ENCODE measurements at places on chromosomes 5 and 9.

DNA sequence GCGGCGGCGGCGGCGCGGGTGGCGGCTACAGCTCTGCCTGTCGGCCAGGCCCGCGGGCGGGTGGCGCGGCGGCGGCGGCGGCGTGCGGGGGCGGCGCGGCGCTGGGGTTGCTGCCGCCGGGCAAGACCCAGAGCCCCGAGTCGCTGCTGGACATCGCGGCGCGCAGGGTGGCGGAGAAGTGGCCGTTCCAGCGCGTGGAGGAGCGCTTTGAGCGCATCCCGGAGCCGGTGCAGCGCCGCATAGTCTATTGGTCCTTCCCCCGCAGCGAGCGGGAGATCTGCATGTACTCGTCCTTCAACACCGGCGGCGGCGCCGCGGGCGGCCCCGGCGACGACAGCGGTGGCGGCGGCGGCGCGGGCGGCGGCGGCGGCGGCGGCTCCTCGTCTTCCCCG lies 296 bp downstream of the ZSWIM6 start:
- no peak for DNase-seq

DNA sequence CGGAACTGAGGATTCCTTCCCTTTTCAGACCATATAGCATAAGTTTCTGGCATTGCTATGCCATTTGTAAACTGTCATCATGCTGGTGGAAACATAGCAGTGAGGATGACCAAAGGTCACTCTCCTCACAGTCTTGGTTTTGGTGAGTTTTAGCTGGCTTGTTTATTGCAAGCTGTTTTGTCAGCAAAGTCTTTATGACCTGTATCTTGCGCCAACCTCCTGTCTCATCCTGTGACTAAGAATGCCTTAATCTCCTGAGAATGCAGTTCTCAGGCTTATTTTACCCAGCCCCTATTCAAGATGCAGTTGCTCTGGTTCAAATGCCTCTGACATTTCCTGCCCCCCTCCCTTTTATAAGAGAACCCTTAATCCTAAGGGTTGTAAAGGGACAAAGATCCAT lies 26.7 kb upstream of the GRIA1 start:
- no peak for DNase-seq

DNA sequence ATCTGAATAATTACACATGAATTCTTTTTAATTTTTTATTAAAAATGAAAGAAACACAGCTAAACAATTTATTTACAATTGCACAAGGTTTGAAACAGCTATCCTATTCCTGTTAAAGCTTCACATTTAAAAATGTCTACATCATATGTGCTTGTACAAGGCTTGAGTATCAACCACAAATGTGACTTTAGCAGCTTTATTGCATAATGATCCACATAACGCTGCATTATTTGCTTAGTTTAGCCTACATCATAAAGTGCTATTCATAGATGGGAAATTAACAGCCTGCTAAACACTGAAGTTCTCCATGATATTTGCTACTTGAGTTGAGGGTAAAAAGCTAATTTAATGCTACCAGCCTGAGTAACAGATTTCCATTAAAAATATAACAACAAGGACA lies 45.0 kb downstream of the TRIM36 start:
- no peak for DNase-seq

GRCh38 chr9:108083796-108084352 lies 594.3 kb upstream of the KLF4 start:
- no peak for DNase-seq

GRCh38 chr5:119082691-119083090 lies 11.8 kb downstream of the DMXL1 start:
- DNase-seq: no peak

DNA sequence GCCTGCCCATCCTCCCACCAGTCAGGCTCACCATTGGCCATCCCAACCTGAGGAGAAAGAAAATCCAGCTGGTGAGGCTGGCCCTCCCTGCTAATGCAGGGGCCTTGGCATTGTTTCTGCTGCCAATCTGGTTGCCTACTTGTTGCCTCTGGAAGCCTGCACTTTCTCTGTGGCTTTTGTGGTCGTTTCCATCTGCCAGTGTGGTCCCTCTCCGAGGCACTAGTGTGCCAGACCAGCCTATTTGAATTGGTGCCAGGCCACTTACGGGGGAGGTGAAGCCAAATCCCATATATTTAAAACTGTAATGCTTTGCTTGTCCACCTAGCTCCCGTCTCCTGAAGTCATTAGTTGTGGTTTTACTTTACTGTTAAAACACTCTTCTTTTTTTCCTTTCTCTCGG lies 213.4 kb upstream of the ADAMTSL1 start:
- DNase-seq: no peak

DNA sequence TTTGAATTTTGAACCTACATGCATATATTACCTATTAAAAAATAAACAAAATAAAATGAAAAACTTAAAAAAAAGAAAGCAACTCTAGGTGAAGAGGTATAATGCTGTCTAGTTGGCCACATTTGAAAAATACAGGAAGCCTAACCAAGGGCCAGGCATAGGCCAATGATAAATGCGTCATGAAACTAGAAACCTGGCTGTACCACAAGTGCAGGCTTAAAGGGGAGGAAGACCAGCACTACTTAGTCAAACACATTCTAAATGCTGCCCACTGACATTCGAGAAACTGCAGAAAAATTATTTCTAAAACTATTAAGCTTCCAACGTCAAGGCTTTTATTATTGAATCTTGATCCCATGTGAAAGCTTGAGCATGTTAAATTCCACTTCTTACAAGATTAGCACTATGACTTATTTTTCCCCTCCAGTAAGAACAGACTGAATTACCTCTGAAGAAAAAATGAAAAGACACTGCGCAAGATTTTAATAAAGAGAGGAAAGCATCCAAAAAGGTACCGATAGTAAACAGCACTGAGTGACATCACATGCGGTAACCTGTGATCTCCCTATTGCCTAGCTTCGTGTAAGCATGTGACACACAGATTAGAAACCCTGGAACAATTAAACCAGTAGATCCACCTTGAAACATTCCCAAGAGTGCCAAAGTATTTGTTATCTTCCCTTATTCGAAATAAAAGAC lies 16.2 kb downstream of the CDC14B start:
- no peak for DNase-seq

DNA sequence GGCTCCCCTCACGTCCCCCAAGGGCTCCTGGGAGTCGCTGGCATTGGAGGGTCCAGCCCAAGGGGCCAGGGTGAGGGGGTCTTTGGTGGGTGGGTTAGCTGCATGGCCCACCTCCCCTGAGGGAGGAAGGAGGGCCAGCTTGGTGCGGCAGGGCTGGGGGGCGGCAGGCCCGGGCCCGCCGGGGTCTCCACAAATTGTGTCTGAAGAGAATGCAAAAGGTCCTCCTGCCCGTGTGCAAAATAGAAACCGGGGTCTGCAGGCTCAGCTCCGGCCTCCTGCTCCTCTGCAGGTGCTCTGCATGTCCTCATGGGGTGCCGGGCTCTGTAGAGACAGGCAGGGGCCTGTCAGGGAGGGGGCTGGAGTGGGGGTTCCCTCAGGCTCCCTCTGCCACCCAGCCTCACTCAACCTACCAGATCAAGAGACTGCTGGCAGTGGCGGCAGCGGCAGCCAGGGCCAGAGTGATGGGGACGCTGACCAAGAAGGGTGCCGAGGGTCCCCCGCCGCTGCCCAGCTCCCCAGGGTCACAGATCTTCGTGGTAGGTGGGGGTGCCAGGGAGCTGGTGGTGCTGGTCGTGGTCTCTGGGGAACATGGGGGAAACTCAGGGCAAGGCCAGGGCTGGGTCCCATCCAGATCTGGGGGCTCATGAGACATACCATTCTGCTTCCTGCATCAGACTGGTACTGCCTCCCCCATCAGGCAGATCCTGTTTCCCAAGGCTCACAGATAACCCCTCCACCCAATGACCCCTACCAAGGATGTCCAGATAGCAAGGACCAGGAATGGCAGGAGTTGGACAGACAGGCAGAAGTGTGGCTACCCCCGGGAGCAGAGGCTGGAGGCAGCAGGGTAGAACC lies 29.2 kb upstream of the ENHO start:
- no peak for DNase-seq

DNA sequence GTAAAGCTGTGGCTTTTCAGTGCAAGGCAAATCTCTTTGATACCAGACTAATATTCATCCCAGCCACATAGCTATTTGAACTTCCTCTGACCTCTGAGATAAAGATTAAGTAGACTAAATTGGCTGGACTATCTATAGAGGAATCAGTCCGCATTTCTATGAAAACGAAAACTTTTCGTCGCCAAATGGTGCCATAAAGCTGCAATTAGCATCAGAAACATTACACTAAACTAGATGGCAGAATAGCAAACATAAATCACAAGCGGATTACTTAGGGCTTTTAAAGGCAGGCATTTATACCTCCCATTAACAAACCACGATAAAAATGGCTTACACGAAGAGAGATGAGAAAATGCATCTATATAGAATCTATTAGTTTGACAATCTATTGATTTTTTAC lies 1009.7 kb upstream of the CDH6 start:
- no peak for DNase-seq

DNA sequence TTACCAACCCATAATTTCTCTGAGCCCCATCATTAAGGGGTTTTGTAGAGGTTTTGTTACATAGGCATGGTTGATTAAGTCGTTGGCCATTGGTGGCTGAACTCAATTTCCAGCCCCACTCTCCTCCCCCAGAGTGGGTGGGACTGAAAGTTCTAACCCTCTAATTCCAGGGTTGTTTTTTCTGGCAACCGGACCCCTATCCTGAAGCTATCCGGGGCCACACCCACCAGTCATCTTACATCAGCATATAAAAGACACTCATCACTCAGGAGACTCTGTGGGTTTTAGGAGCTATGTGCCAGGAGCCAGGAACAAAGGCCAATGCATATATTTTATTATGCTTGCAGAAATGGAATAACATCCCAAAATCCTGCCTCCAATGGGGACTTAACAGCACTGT lies 186.0 kb downstream of the NXNL2 start:
- no peak for DNase-seq

- no peak for DNase-seq
Observed at GRCh38 chr5:56112526-56113121, 117.9 kb upstream of the IL6ST start.

GRCh38 chr5:89445106-89445745 lies 562.2 kb upstream of the MEF2C start:
- no peak for DNase-seq

DNA sequence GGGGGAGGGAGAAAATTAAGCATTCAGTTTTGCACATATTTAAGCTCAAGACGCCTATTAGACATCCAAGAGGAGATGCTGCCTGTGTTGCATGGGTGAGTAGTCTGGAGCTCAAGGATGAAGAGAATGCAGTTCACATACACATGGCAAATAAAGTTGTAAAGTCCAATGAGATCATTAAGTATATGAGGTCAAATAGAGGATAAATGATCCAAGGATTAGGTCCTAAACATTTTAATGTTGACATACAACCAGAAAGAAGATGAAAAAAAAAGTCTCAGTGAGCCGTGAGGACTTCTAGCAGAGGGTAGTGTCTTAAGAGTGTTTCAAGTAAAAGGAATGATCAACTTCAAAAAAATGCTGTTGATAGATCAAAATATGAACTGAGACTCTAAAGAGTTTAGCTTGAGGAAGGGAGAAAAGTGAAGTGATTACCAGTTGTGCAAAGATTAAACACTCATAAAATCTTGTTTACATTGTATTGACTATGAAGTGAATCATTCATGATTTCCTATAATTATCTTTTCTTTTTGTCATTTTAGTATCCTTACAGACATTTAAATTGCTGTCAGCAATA lies 251.8 kb downstream of the ZNF608 start:
- DNase-seq: no peak

DNA sequence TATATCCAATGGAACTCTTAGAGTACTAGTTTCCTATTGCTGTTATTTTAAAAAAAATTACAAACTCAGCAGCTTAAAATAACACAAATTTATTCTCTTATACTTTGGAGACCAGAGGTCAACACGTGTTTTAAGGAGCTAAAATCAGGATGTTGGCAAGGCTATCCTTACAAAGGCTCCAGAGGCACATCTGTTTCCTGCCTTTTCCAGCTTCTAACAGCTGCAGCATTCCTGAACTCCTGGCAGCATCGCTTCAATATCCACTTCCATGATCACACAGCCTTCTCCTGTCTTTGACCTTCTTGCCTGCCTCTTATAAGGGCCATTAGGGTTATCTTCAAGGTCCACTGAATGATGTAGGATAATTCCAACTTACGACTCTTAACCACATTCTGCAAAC lies 92.2 kb upstream of the CCNG1 start:
- no peak for DNase-seq

- DNase-seq: no peak
Observed at GRCh38 chr5:74679966-74680365, 5.1 kb upstream of the HEXB start.

GRCh38 chr5:179680780-179681401 lies at the start of gene CBY3:
TSS of gene CBY3 (minus strand) at chr5:179681034. CDS start at chr5:179680918, 116 bp downstream.
- no peak for DNase-seq

- DNase-seq: no peak
Observed at GRCh38 chr9:7901621-7902020, 102.0 kb upstream of the DMAC1 start.

DNA sequence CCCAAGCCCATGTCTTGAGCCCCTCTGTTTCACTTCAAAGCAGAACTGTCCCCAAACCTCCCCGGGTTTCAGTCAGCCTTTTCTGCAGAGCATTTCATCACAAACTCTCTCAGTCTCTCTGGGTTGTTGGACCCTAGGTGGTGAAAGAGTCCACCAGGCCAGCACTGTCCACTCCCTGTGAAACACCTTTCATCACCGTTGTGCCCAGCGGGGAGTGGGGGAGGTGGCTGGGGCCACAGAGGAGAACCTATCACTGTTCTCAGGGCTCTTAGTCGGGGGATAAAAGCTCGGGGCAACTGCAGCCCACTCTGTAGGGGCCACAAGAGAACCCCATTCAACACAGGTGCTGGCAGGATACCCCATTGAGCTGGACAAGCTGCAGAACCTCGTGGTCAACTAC lies 5.4 kb upstream of the RABL6 start:
- no peak for DNase-seq

DNA sequence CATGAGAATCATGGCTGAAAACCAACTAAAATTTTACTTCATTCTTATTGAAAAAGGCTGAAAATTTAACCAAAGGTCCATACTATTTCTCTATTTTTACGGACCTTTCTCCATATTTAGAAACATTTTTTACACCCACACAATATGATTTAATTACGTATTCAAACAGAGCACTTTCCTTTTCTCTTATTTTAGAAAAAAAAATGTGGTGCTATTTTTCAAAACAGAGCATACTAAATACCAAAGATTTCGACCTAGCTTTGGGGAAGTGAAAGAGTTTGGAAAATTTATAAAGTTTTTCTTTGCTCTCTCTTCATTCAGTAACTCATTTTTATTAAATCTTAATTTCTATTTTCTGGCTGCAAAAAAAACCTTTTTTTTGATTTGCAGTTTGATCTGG lies 38.1 kb downstream of the RNF145 start:
- no peak for DNase-seq

- DNase-seq: no peak
Observed at GRCh38 chr9:116656501-116656971, 30.6 kb upstream of the TRIM32 start.

DNA sequence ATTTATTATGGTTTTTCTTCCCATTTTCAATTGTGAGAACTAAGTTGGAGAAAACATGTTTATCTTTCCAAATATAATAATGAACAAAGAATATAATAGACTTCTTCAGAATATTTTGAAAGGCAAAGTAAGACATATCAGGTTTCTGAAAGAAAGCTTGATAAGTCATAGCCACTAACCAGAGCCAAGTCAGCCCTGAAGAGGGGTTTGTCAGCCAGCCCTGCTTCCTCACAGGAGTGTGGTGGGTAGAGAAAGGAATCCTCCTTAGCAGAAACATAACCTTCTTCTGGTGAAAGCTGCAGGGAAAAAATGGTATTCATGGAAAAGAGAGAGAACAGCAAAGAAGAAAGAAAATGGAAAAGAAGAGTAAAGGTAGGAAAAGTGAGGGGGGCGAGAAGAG lies 93.4 kb downstream of the MPDZ start:
- DNase-seq: no peak

GRCh38 chr5:59178482-59178881 lies 595.6 kb downstream of the RAB3C start:
- DNase-seq: no peak
